Upper lobe of left lung (tissue), 6 donors: ENCODE measurements at places on chromosomes 3 and 15. TPM values are rescaled to one million over a fixed set of nuclear protein-coding genes. Genes with fewer than 3 reads are reported as not detected.

DNA sequence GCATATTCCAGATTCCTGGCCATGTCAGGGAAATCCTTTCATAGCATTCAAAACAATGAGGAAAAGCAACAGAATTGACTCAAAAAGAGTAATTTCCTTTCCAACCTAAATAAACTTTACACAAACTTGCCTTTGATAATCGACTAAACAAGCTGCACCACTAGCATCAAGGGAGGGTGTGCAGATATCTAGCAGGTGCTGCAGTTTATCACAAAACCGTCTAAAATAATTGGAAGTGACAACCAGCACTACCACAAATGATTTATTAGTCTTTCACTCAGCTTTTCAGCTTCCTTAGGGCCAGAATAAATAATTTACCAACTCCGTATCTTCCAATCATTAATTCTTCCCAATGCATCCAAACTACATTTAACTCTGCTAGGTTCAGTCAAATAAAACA, 71.7 kb downstream of the TBC1D5 start:
- no peaks in the 10 kb centered on the region for H3K36me3 ChIP-seq
- no peak for DNase-seq
- no peaks in the 10 kb centered on the region for H3K4me1 ChIP-seq
- no peak overlapping the region for H3K4me3 ChIP-seq
- no peak overlapping the region for H3K27ac ChIP-seq
- H3K27me3 ChIP-seq: no peaks in the 10 kb centered on the region

DNA sequence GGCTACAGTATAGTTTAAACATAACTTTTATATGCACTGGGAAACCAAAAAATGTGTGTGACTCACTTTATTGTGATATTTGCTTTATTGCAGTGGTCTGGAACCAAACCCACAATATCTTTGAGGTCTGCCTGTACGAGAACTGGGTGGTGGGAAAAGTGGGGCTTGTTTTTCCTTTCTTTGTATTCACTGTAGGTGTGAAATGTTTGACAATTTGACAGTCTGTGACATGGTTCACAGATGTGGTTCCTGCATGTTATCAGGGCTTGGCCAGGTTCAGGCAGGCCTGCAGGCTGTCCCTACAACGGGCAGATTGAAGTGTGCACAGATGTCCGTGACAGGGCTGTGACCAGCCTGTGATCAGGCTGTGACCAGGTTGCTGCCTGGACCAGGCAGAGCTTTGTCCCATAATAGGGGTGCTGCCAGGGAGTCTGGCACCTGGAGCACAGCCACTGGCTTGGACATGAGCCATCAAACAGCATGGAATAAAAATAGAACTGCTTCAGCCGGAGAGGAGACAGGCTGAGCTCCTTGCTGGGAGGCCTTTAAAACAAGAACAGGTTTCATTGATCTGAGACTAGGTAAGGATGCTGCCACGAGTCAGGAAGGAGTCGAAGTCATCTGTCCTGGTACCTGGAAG, 61.0 kb downstream of the KLF13 start:
- no peak overlapping the region for H3K4me3 ChIP-seq
- no peak for DNase-seq

GRCh38 chr15:72796210-72796514, 12.6 kb upstream of the ADPGK start:
- peaks cover 12% of the 10 kb centered on the region for H3K4me1 ChIP-seq
- no peak overlapping the region for H3K4me3 ChIP-seq
- no peaks in the 10 kb centered on the region for H3K27me3 ChIP-seq
- no peak for DNase-seq

The PFKFB4 gene
- 16.8 TPM for total RNA-seq

The TTLL3 gene
- 544 TPM for total RNA-seq
